HepG2 (cell line): ENCODE measurements at places on chromosomes 2 and 18. TPM values are rescaled to one million over a fixed set of nuclear protein-coding genes. Genes with fewer than 3 reads are reported as not detected.
A peak's percentile ranks its signal among the peaks of the same experiment; 100 is the strongest.

DNA sequence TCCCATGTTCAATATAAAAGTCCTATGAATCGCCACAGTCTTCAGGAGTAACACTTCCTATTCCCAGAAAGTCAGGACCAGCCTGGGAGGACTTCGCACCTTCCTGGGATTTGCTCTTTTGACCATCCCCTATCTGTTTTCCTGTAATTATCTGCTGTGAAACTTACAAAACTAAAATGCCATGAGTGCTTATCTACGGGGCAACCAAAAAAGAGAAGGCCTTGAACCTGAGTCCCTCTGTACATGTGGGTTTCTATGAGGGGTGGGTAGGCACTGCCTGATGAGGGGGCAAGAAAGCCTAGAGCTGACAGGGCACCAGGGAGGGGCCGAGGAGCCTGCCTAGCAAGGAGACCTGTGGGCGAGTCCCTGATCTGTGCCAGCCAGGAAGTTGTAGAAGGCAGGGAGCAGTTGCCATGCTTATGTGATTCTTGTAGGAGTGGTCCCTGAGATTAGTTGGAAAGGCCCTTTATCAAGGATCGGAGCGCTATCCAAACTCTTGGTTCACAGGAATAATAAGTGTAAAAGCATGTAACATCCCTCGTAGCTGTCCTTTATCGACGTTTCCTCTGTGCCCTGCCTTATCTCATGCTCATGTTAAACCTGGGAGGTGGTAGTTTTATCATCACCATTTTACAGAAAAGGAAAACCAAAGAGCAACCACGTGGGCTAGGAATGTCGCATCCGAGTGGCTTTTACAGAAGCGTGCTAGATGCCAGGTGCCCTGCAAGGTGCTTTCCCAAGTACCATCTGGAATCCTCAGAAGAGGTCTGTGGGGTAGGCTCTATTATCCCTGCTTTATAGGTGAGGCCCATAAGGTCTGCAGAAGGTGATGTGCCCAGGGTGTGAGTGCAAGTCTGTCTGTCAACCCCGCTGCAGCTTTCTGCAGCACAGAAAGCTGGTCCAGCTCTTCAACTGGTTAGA, 111.8 kb downstream of the B3GNT2 start:
- DNase-seq = no peak

GRCh38 chr18:22424565-22424963, 6.8 kb upstream of the CTAGE1 start:
- no peak for DNase-seq

DNA sequence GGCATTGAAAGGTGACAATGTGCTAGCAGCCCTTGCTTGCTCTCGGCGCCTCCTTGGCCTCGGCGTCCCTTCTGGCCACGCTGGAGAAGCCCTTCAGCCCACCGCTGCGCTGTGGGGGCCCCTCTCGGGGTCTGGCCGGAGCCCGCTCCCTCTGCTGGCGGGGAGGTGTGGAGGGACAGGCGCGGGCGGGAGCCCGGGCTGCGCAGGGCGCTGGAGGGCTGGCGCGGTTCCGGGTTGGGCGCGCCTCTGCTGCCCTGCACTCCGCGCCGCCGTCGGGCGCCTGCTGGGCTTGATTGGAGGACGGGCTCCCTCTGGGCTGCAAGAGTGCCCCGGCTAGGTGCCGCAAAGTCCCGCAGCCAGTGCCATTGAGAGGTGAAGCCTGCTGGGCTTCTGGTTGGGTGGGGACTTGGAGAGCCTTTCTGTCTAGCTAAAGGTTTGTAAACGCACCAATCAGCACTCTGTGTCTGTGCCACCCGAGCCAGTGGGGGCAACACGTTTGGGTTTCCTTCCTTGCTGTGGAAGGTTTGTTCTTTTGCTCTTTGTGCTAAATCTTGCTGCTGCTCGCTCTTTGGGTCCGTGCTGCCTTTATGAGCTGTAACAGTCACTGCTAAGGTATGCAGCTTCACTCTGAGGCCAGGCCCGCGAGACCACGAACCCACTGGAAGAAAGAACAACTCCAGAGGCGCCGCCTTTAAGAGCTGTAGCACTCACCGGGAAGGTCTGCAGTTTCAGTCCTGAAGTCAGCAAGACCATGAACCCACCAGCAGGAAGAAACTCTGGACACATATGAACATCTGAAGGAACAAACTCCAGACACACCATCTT, 14.8 kb upstream of the IMP4 start:
- DNase-seq = peak; percentile 20

DNA sequence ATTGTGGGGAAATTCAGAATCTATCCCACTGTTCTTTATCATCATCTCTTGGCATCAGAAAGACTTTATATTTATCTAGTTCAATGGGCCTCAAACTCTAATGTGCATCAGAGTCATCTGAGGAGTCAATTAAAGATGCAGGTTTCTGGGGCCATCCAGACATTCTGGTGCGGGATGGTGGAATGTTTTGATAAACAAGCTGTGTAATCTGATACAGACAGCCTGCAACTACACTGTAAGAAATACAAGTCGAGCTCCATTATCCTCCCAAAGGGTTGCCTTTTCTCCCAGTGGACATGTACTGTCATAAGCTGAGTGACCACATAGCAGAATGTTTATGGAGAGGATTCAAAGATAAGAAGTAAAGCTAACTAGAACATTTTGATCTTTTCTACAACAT, 515.3 kb upstream of the DCC start:
- no peak for DNase-seq

DNA sequence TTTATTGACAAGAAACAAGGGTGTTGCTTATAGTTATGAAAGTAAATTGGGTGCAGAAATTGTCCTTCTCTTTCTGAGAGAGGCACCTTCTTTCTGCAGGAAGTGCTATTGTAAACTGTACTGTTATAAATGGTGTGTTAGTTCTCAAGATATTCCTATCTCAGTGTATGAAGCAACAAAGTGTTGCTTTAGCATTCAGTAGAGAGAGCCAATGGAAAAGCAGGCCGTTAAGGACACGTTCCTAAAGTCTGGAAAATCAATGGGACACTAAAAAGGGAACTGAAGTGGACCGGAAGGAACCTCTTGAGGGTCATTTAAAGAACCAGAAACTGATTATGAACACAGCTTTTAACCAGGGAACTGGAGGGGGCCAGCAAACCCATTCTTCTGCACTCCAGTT, 510.0 kb upstream of the ZEB2 start:
- no peak for DNase-seq

GRCh38 chr2:173221937-173222594, 132.6 kb upstream of the CDCA7 start:
- no peak for DNase-seq

GRCh38 chr2:234292205-234292961, 204.5 kb downstream of the ARL4C start:
- no peak for DNase-seq

GRCh38 chr2:124913868-124914267, 888.8 kb downstream of the CNTNAP5 start:
- no peak for DNase-seq

DNA sequence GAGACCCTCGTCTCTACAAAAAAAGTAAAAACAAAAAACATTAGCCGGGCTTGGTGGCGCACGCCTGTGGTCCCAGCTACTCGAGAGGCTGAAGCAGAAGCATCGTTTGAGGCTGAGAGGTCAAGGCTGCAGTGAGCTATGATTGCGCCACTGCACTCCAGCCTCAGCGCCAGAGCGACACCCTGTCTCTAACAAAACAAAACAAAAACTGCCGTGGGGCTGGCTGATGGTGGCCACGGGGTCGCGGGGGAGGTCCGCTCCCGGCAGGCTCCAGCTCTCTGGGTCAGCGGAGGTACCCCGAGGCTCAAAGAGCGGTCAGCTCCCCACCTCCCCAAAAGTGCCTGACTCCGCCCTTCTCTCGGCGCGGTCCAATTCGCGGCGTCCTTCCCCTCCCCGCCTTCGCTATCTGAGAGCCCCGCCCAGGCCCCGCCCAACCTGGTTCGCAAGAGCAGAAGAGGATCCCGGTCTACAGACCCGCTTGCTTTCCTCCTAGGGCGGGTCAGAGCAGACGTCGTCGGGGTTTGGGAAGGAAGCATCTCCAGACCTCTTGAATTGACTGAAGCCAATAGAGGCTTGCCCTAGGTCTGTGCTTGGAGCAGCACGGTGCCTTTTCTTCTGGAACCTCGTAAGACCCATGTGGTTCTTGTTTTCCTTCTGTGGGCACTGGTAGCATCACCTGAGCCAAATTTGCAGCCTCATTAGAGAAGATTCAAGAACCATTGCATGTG, 7.8 kb downstream of the RAX start:
- DNase-seq = no peak

DNA sequence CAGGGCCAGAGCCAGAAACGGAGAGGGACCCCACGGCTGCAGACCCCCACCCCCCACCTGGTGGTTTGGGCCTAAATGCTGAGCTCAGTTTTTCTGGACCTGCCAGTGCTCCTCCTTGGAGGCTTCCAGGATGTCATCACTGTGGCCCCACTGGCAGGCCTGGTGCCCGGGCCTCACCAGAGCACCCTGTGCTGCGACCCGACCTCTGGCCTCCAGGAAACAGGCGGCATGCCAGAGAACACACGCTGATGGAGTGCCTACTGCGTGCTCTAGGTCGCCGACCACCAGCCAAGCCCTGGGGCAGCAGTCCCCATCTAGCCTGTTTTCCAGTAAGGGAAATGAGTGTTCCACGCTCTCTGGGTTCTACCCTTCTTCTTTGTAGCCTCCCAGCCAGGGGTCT, 33.8 kb downstream of the HS6ST1 start:
- no peak for DNase-seq

GRCh38 chr2:140916410-140916809, 1214.4 kb downstream of the LRP1B start:
- no peak for DNase-seq

DNA sequence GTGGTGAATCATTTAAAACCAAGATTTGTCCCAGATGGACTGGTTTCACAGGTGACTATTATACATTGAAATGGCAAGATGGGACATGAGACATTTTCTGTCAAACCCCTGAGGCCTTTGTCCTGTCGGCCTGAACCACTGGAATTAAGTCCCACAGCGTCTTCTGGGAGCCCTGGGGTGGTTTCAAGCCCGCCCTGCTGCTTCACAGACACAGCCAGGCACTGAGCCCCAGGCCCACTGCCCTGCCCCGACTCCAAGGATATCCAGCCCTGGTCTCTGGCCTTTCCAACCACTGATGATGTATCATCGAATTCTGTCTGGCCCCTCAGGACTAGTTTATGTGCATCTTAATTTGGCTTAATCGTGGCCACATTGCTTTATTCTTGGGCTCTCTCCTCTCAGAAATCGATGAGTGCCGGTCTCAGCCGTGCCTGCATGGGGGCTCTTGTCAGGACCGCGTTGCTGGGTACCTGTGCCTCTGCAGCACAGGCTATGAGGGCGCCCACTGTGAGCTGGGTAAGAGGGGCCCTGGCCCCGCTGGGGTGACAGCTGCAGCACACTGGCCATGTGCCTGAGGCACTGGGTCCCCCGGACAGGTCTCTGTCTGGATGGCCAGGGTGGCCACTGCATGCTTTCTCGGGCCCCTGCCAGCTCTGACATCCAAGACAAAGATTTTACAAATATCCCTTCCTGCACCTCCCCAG, 39.5 kb downstream of the MTERF4 start:
- DNase-seq = no peak

DNA sequence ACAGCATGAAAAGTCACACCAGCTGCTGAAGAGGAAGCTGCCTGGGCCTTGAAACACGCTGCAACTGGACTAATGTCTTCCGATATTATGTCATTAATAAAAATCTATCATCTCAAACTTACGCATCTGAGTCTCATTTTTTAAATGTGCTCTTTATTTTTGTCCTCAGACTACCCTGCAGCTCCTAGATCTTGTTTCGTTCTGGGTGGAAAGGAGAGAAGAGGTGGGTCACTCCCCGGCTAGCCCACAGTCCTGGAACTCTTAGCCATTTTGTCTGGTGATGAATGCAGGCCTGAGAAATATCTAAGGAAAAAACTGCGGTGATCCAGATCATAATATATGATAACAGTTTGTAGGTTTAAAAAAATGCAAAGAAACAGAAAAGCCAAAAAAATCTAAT, 73.3 kb downstream of the TXNL1 start:
- no peak for DNase-seq

GRCh38 chr2:112482309-112483041, 519 bp downstream of the TTL start:
- peak; percentile 25 for DNase-seq

- no peak for DNase-seq
Observed at GRCh38 chr2:205771031-205771430, 88.7 kb downstream of the NRP2 start.

DNA sequence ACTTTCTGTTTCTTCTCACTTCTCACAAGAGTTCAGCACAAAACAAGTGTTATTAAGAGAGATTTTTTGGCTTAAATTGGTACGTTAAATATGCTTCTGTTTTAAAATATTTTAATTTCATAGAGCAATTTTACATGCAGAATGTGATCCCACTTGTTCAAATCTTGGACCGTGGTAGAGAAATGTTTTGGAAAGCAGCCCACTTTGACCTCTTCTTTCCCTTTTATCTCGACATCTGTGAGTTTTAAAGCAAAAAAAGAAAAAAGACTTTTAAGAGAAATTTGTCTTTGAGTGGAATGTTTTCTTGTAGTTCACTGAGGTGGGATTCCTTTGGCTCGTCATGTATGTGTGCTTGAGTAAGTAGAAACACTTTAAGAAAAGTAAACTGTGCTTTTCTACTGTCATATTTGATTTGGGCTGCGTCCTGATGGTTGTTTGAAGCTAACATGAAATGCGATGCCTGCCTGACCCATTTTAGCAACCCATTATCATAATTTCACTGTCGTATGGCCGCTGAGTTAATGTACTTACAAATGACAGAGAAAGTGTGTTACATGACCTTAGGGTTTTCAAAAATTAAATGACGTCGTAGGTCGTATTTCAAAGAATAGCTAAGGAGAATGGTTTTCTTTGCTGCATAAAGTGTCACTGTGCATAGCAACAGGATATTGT, 54.5 kb downstream of the TSHZ1 start:
- DNase-seq = no peak

GRCh38 chr2:86218124-86218523, 18.9 kb downstream of the MRPL35 start:
- DNase-seq = peak; percentile 30

GRCh38 chr2:121634354-121635307, 14.6 kb downstream of the CLASP1 start:
- no peak for DNase-seq

GRCh38 chr2:152097290-152097800, 1.5 kb downstream of the CACNB4 start:
- peak; percentile 65 for DNase-seq

DNA sequence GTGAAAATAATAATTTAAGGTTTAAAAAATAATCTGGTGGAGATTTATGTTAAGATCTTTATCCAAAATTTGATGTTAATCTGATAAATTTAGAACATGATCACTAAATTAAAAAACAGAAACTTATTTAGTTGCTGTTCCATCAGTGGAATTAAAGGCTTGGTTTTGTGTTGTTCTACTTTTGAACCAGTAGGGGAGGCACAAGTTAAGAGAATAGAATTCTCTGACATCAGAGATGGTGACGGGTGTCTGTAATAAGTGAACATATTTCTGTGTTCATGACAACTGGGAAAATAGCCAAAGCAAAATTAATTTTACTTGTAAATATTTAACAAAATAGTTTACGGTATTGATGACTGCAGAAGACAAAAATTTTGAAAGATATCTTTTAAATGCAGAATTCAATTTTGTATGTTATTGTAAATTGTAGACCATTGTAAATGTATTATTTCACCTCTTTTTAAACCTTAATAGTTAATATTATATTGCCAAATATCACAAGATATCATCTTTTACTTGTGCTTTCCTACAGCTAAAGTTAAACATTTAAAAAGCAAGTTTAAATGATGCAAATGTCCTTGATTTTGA, 106.0 kb downstream of the UBR3 start:
- peak; percentile 46 for DNase-seq

Gene PPP4R3B
- 53.0 and 86.9 TPM in 2 replicates for total RNA-seq

Gene IGFBP2
- total RNA-seq = 0.45 and 2.0 TPM in 2 replicates

Gene GALNT5
- total RNA-seq = not detected in 2 replicates

Gene GALR1
- total RNA-seq = not detected in 2 replicates

Gene SERPINB3
- not detected in 2 replicates for total RNA-seq

Gene SLC30A3
- total RNA-seq = 0.38 TPM in 1 of 2 replicates, not detected in the other

Gene BCL11A
- total RNA-seq = not detected in 2 replicates
